ENCODE measurements at places on chromosomes 7 and 10. TPM values are rescaled to one million over a fixed set of nuclear protein-coding genes. Genes with fewer than 3 reads are reported as not detected.
A peak's percentile ranks its signal among the peaks of the same experiment; 100 is the strongest.

- DNase-seq = no peak
Observed at GRCh38 chr7:21675255-21675654, 132.4 kb downstream of the DNAH11 start.

DNA sequence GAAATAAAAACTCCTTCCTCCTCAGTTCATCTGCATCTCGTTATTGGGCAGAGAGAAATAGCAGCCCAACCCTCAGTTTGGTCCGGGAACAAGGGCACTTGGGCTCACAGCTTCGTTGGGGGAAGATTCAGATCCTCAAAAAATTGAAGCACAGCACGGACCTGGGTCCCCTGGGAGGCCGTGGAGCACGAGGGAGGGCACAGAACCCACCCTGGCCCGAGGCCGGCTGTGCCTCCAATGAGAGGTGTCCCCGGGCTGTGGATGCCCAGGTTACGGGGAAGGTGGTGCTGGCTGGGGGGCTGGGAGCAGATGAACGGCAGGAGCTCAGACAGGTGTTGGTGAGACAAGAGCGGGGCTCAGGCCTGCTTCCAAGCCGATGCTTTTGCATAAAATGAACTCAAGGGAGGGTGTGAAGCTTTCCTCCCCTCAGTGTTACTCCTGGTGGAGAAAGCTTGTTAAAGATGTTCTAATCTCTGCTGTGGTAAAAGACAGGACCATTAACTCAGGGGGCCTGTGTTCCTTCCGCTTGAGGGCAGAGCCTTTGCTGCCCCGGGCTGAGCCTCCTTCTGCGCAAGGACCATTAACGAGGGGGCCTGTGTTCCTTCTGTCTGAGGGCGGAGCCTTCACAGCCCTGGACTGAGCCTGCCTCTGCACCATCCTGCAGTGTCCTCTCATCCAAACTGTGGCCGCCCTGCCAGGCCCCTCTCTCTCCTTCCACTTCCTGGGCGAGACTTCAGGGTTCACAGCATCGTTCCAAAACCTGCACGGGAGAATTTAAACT is 302.2 kb downstream of the ADARB2 start:
- DNase-seq = no peak

GRCh38 chr7:24827027-24827426 is 69.8 kb upstream of the GSDME start:
- DNase-seq = no peak

DNA sequence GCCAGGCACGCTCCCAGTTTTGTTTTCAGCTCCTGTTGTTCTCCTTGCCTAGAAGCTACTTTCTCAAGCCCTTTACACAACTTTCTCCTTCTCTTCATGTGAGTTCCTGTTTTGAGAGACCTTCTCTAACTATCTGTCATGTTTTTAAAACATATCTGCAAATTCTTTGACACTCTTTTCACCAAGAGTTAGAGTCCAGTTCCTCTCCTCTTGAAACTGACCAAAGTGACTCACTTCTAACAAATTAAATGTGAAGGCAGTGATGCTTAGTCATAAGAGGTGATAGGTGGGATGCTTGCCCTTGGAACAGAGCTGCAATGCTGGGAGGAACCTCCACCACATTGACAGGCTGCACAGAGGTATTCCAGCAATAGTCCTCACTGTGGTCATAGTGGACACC is 25.3 kb downstream of the ZSCAN25 start:
- DNase-seq = no peak

GRCh38 chr10:74103560-74104258 is 46.9 kb downstream of the AP3M1 start:
- DNase-seq = peak; percentile 37

PRPS1L1 gene
- not detected for polyA plus RNA-seq

DNA sequence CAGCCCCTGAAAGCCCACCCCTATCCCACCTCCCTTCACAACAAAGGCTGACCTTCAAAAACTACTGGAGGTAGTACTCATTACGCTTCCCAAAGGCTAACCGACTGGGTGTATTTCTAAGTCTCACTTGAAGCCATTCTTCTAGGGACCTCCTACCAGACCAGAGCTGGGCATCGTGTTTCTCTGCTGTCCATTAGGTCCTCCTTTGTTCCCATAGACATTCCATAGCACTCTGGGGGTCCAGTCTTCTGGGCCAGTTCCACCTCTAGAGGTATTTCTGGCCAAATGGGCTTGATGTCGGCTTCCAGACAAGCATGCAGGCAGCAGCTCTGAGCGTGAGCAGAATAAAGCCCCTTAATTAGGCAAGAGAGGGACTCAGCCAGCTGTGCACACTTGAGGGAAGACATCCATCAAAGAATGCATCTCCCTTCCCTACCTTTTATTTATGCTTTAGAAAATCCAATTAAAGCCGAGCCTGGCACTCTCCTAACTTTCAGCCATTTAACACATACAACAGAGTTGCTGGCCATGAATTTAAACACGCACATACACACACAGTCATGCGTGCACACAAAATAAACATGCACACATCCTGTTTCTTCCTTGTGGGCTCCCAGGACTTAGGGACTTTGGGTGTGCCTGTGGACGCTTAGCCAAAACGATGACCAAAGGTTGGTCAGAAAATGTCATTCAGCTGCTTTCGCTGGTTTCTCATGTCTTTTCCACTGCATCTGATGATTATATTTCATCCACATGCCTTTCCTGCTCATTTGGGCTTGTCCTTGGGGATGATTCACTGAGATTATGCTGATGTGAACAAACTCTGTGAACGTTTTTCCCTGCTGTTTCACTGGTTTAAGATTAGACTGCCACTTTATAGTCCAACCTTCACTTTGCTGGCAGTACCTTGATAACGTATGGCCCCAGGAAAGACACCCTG is 362.0 kb upstream of the NFE2L3 start:
- DNase-seq = no peak

- no peak for DNase-seq
Observed at GRCh38 chr10:99521765-99522469, 10.8 kb upstream of the NKX2-3 start.

CFAP46 gene
- polyA plus RNA-seq = 0.98 TPM

GSTK1 gene
- 126 TPM for polyA plus RNA-seq

DNA sequence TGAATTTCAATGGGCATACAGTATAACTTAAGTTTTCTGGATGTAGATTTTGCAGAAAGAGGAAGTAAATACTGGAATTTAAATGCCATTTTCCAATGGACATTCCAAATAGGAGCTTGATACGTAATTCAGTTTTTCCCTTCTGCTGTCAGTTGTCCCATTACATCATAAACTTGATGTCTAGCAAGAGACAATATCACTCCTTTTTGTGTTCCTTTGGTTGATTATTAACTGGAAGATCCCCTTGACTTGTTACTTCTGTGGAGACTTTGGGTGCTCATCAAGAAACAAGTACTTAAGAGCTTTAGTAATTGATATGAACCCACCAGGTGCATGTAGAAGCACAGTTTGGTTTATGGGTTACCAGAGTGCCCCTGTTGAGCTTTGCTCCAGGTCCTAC is 116.1 kb downstream of the ST7 start:
- no peak for DNase-seq

DNA sequence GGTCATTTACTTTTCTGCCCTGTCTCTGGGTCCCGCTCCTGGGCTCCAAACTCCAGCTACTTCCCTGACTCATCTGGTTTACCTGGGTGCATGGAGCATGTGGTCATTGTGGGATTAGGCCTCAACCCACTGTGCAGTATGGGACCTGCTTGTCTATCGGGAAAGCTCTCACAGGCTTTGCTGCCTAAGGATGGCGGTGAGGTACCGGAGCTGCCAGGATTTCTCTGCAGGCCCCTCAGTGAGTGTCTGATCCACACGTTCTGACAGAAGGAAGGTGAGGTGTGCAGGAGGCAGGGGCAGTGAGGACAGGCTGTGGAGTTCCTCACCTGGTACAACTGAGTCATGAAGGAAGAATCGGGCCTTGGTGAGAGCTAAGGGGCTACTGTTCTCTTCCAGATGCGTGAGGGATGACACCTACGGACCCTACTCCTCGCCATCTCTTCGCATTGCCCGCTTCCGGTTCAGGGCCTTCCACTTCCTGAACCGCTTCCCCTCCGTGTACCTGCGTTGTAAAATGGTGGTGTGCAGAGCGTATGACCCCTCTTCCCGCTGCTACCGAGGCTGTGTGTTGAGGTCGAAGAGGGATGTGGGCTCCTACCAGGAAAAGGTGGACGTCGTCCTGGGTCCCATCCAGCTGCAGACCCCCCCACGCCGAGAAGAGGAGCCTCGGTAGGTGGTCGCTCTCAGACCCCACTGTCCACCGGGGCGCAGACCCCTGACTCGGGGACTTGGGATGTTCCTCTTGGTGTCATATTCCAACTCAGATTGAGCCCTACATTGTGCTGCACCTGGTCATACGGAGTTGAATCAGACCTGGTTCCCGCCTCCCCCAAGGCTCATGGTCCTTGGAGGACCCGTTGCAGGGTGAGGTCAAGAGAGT is 56.7 kb downstream of the C10orf120 start:
- no peak for DNase-seq

DNA sequence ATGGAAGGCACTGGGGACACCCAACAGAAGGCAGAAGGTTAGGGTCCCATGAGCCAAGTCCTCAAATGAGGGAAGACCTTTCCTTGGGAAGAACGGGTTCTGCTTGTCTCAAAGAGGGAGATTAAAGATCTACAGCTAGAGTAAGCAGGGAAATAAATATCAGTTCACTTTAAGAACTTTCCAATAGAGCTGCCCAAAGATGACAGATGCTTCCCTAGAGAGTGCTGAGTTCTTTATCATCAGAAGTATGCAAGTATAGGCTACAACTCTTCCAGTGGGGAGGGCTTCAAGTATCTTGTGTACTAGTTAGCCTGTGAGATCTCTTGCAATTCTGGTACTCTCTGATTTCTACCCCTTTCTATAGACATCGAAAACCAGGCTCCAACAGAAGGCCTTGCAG is 39.4 kb downstream of the EMX2 start:
- no peak for DNase-seq

GRCh38 chr10:30573721-30574431 is 55.7 kb downstream of the LYZL2 start:
- no peak for DNase-seq

DNA sequence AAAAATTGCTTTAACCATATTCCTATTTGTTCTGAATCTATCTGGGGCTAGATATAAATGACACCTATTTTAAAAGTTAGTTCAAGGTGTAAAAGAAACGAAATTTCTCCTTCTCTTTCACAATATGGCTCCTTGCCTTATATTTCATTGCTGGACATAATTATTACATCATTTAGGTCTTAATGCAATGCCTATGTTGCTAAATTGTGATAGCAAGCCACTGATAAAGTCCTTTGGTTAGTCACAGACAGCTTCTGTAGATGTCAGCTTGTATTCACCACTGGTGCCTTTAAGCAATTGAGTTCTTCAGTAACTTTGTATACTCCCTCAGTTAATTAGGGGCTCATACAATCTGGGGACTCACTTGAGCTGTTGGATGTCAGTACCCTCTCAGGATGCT is 1236.6 kb downstream of the GATA3 start:
- no peak for DNase-seq

DNA sequence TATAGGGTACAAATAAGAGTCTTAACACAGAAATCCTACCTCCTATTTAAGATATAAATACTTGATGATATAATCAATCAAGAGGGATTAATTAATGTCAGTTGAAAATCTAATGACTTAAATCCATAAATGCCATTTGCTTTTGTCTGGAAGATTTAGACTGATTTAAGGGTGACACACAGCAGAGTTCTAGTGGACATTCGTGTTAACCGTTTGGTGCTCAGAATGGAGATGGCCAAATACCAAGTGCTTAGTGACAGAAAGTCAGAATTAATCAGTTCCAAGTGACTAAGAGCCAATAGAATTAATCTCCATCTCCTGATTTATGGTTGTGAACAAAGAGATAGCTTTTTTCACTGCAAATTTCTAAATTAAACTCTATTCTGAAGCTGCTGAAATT is 36.2 kb downstream of the NAMPT start:
- no peak for DNase-seq

PLEKHS1 gene
- not detected for polyA plus RNA-seq

- no peak for DNase-seq
Observed at GRCh38 chr10:100158044-100158805, 27.6 kb downstream of the ERLIN1 start.

- no peak for DNase-seq
Observed at GRCh38 chr7:111678986-111679385, 116.7 kb upstream of the IMMP2L start.

DNA sequence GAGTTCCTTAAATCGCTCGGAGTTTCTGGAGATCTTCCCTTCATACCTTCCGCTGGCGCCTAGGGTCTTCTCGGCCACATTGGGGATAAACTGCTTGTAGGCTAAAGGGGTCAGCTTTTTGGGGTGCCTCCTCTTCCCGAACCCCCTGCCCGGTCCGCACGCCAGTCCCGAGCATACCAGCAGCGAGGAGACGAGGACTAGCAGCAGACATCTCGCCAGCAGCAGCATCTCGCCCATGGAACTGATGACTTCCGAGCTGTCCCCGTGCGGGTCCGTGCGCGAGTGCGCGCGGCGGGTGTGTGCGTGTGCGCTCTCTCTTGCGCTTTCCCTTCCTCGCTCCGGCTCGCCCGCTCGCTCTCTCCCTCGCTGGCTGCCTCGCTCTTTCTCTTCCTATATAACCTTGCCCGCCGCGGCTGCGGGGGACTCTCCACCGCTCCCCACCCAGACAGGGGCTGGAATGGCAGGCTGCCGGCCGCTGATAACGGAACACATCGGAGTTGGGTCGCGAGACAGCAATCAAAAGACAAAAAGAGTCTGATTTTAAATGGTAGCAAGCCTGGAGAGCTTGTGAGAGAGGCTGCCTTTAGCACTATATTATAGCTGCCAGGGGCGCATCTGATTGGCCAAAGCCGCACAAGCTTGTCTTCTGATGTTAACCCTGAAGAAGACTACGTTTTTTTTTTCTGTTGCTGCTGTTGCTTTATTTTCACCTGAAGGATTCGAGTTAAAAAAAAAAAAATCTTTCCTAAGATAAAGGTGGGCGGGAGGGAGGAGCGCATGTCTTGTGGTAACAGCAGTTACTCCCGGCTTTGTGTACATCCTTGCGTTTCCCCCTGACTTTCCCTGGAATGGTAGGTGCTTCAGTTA is at the start of gene SHH:
Gene SHH (minus strand): TSS at position 569 of the 867 bp plus-strand sequence. CDS start 341 bp downstream, at position 228.
- DNase-seq = peak; percentile 26

DNA sequence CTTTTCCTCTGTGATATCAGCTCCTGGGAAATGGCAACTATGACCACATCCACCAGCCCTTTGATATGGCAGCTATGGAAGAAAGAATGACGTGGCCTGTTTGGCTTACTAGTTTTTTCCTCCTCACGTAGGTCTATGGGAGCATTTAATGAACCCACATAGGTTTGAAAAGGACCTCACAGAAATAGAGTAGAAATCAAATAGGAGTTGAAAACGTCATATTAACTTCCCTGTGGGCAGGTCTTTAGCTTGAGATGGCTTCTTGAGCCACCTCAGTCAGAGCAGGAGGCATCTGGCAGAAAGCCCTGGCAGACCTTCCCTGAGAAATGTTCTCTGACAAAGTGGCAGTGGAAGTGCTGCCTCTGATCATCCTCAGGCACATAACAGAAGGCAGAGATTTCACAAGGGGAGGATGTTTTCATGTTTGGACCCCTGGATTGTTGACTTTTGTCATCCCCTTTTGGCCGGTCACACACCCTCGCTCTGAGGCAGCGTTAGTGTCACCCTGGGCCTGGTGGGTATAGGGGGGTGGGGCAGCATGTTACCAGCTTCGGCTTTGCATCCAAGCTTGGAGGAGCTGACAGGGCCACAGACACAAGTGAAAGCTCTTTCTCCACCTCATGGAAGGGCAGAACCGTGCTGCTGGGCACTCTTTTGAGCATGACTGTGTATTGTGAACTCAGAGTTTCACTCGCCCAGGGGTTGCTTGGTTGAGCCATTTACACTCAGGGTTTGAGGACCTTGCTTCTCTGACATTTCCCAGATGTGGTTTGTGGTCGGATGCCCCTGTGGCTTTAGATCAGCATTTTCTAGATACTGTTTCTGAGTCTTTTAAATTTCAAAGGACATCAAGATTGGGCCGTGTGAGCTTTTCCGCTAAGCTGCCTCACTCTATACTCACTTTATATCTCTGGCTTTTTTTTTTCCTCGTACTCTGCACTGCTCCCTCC is 184.2 kb downstream of the STK31 start:
- DNase-seq = no peak

Measured in endothelial cell of umbilical vein (primary cell).